ENCODE measurements at places on chromosomes 2 and 18.

DNA sequence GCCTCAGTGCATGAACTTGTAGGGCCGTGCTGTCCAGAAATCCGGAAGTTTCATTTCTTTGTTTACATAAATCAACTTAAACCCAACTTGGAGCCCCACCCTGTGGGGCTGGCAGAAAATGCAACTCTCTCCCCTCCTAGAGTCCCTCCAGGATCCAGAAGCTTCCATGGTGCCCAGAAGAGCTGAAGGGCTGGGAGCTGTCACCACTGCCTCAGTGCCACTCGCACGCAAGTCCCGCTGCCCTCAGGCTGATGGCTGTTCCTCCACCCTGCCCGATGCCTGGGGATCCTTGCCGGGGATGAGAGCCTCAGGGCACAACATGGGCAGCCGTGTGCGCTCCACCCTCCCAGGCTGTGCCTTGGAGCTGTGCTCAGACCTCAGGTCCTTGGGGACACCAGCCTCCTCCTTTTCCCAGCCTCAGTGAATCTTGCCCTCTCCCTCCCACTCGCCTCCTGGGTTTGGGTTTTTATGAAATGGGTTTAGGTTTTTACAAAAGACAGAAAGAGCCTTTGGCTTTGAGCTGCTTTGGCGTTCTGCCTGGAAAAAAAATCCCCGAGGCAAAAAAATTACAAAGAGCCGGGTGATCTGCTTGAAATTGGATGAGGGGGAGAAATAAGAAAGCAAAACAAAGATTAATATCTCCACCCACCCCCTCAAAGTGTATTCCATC is 155.2 kb downstream of the TWIST2 start:
- DNase-seq, result peak; percentile 79

DNA sequence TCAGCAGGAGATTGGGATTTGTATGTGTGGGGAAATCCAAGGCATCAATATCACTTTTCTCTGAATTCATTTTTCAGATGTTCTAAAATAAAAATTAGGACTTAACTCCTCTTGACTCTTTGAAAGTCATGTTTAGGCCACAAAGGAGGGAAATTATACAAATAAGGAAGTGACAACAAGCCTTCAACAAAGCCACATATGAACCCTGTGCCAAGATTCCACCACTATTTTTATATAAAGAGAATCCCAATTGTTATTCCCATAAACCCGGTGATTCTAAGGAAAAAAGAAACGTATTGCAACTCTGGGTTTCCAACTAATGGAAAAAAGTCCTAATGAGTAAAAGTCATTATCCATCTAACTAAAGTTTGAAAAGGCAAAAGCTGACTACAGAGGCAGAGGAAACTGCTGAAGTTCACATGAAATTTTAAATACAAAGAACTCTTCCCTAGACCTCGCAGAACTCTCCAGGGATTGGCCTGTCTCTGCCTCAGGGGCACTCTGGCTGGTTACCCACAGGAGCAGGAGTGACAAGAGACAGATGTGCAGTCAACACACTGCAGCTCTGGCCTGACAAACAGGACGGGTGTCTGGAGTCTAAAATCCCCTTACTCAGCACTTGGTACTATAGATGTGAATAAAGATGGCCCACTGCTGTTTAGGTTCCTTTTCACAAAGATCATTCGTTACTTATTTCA is 11.5 kb downstream of the NPC1 start:
- peak; percentile 6 for DNase-seq

DNA sequence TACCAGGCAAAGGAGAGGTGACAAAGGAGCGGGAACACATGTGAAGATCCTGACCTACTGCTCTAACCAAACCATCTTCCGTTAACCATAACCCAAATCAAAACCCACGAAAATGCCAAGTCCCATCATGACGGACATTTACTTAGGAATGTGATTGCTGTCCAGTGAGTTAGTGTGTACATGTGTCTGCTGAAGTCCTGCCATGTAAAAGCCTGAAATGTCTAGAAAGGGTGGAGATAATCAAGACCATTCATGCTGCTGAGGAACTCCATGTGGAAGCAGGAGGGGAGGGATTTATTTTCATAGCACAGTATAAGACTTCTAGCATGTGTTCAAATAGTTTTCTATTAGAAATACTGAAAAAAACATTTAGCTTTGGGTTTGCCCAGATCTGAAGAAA is 137.0 kb upstream of the BOD1L2 start:
- no peak for DNase-seq

- DNase-seq, result peak; percentile 75
Measured at GRCh38 chr18:8765783-8766463, 60.6 kb downstream of the MTCL1 start.

GRCh38 chr18:31685097-31686082 is 1.0 kb upstream of the B4GALT6 start:
- DNase-seq, result peak; percentile 86

DNA sequence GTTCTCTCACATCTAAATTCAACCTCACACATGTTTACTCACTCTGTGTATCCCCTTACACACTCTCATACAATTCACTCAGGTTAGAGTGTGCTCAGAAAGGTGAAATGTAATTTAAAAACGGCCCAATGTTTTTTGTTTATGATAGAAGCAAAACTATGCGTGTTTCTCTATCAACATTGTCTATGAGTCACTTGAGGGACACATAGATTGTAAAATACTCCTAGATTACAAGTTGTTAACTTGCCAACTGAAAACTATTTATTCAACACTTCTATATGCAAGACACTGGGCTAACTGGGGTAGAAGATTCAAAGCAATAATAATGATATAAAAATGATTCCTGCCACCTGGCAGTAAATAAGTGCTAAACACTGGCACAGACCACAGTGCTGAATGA is 24.6 kb downstream of the CCDC195 start:
- DNase-seq, result peak; percentile 40

GRCh38 chr2:170973492-170974303 is 44.6 kb downstream of the GORASP2 start:
- peak; percentile 72 for DNase-seq

DNA sequence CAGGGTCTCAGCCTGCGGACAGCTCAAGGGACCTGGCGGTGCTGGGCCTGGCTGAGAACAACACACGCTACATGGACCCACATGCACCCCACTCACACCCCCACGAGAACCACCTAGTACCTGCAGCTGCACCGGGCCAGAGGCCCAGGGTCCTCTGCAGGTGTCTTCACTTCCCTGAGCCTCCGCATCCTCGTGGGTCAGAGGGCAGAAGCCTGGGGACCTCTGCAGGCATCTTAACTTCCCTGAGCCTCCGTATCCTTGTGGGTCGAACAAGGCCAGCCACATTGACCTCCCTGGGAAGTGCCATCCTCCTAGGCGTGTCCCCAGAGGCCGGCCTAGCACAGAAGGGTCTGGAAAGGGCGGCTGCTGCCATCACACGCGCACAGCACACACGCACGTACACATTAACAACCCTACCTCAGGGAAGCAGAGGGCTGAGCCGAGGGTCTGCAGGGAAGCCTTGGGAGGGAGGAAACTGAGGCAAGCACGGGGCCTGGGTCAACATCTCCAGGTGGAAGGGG is 62.5 kb upstream of the HPCAL1 start:
- DNase-seq, result no peak

- DNase-seq, result no peak
Measured at GRCh38 chr18:57175532-57175931, 28.6 kb downstream of the BOD1L2 start.

DNA sequence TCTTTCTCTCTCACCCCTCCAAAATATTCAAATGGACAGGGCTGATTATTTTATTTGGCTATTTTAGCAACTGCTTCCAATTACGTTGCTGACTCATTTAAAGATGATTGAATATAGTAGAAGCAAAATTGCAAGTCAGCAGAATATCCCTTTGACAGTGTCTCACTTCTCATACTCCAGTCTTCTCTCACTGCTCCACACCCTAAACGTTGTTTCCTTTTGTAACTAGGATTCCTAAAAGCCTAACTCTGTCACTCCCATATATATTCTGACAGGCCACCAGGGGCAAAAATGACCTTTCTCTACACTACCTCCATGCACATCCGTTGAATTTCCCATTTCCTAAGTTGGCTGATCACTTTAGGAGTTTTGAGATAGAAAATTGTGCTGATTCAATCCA is 351.1 kb downstream of the RND3 start:
- DNase-seq, result no peak

GRCh38 chr2:105752691-105753358 is 8.1 kb downstream of the NCK2 start:
- no peak for DNase-seq

Measured in fibroblast of villous mesenchyme (primary cell).